GM23248 (cell line): ENCODE measurements at places on chromosomes 12 and 14. TPM values are rescaled to one million over a fixed set of nuclear protein-coding genes. Genes with fewer than 3 reads are reported as not detected.
A peak's percentile ranks its signal among the peaks of the same experiment; 100 is the strongest.

The SPATS2 gene
- 13.7 and 25.0 TPM in 2 replicates for total RNA-seq

DNA sequence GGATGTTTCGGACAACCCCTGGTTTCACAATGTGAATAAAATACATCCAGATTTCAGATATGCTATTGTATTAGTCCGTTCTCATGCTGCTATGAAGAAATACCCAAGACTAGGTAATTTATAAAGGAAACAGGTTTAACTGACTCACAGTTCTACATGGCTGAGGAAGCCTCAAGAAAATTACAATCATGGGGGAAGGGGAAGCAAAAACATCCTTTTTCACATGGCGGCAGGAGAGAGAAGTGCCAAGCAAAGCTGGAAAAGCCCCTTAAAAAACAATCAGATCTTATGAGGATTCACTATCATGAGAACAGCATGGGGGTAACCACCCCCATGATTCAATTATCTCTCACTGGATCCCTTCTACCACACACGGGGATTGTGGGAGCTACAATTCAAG lies 451.7 kb downstream of the MDGA2 start:
- no peak for DNase-seq

DNA sequence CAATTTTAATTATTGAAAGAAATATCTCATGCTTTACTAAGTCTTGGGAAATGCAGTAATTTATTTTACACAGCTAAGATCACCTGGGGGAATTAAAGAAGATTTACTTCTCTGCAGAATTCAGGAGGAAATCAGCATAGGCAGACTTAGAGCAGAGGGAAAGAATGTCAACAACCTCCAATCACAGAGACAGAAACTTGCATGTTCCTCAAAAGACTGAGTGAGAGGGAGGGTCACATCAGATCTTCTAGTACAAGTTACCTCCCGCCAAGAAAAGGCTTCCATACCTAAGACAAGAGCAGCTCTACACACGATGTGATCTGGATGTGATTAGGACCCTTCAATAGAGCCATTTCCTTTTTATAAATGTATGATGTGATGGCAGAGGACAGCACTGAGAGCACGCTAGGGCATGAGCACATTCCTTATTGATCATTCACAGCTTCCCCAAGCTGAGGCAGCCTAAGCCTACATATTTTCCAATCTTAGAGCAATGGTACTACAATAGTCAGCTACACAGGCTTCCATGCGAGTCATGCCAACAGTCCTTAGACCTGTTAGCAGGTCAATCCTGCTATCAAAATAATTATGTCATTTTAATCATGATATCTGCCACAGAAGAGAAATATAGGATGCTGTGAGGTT lies 403.3 kb downstream of the ETNK1 start:
- no peak for DNase-seq

DNA sequence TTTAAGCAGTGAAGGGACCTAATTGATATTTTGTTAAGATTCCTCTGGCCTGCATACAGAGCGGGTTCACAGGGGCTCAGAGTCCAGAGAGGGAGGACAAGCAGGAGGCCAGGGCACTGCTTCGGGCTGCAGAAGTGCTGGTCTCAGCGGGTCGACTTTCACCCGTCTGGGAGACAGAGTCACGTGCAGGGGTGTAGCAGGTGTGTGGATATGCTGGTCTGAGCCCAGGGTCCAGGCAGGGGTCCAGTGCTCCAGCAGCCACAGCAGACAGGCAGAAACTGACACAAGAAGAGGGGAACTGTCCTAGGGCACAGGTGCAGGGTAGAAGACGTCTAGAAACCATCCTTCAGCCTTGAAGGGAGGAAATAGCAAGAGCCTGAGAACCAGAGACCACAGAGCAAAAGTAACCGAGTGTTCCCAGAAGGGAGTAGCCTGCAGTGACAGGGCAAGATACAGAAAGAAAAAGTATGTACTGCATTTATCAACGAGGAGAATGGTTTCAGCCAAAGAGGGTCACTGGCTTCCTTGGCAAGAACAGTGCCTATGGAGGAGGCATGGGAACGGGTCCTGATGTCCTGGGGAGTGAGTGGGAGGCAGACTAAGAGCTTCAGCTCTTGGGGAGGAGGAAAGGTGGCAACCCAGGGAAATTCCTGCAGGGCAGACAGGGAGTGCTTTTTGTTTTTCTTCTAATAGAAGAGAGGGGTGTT lies 28.7 kb downstream of the FBXO21 start:
- DNase-seq: no peak

- no peak for DNase-seq
Measured at GRCh38 chr14:63933711-63934110, 80.9 kb downstream of the SYNE2 start.

GRCh38 chr12:69524331-69524630 lies 54.1 kb downstream of the FRS2 start:
- no peak for DNase-seq

DNA sequence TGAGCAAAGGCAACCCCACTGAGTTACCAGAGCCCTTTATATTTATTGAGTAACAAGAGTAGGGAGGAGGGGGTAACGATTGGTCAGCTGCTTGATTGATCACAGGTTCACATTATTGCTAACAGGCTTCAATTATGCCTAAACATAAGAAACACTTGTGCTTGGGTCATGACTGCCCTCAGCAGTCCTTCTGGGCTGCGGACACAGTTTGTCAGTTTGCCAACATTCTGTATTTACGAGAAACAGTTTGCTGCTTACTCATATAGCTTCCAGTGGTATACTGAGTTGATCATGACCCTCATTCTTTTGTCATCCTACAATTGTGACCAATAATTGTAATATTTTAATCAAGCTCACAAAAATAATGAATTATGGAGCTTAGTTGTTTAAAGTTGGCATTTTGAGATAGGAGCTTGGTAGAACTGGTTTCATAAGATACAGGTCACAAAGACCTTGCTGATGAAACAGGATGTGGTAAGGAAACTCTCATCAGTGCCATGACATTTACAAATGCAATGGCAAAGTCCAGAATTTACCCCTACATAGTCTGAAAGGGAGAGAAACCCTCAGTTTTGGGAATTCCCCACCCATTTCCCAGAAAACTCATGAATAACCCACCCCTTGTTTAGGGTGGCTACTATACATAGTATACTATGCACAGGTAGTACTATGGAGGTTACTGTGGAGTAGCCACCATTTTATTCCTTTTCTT lies 1421.0 kb upstream of the FLRT2 start:
- no peak for DNase-seq

- no peak for DNase-seq
Measured at GRCh38 chr14:93458234-93458633, 27.5 kb downstream of the UNC79 start.

- DNase-seq: peak; percentile 55
Measured at GRCh38 chr14:67636361-67636919, 16.7 kb downstream of the ARG2 start.

The PNMA1 gene
- 14.2 and 18.2 TPM in 2 replicates for total RNA-seq

DNA sequence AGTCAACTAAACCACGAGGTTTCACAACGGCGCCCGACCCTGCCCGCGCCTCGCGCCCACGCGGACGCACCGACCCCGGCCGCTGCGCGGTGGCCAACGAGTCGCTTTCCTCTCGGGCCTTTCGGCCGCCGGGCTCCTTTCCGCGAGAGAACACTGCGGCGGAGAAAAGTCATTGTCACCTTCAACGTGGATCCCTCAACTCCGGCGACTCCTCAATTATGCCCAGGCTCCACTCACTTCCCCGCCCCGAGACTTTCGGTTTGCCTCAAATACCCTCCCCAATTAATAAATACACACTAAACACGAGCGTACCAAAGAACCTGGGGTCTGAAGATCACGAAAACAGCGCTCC lies 450 bp downstream of the SINHCAF start:
- DNase-seq: no peak

DNA sequence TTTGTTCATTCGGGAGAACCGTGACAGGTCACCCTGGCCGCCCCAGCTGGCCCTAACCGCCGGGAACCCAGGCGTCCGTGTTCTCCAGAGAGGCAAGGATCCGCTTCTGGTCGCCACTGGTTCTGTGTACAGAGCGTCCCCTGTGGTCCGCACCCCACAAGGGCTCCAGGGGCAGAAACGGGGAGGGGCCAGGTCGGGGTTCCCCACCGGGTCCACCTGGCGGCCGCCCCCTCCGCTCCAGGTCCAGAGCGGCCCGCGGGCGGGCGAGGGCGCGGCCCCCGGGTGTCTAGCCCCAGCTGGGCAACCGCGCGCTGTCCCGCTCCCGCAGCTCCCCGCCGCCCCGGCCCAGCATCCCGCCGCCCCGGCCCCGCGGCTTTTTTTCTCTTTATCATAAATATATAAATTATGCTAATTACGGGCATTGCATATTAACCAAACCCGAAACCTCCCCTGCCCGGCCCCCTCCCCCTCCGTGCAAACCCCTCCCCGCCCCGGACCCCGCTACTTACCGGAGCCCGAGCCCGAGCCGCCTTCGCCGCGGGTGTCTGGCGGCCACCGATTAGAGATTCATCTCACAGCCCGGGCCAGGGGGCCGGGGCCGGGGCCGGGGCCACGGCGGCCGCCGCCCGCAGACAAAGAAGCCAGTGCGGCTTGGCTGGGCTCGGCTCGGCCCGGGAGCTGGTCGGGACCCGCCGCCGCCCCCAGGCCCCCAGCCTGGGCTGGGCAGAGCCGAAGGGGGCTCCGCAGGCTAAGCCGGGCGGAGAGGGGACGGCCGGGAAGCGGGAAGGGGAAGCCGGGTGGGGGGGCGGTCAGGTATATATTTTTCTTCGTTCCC lies 512 bp downstream of the POU6F1 start:
- DNase-seq: peak; percentile 64

The KRT85 gene
- not detected in 2 replicates for total RNA-seq

DNA sequence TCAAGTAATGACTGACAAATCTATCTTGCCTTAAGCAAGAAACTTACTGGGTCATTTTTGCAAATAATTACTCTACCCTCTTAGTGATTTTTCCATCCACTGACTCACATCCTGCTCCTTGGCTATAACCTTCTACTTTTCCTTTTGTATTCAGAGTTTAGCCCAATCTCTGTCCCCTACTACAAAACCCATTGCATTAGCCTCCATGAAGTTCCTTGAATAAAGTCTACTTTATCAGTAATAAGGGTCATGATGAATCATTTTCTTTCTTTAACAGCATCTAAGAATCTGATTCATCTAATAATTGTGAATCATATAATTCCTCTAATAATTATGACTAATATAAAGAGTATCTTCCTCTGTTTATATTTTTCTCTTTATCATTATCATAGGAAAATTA lies 132.6 kb downstream of the NTS start:
- no peak for DNase-seq
